ENCODE measurements at places on chromosomes 2 and 18.

DNA sequence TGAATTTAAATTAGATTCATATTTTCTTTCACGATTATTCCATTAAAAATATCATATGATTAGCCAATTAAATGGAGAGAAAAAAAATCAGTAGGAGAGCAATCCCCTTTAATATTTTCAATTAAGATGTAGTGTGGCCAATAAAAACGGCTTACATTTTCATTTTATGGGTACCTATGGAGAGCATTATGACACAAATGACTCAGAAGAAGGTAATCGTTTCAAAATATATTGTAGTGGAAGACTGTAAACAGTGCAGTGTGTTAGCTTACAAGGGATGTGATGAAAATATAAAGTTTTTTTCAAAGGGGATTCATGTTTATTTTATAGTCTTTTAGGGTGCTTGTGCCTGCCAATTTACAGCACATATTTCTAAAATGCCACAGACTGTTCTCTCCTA, 1507.4 kb upstream of the CELF4 start:
- no peak for DNase-seq

GRCh38 chr18:2997429-2997828, 15.5 kb downstream of the LPIN2 start:
- no peak for DNase-seq

GRCh38 chr2:18763338-18763737, 174.0 kb upstream of the NT5C1B start:
- no peak for DNase-seq

DNA sequence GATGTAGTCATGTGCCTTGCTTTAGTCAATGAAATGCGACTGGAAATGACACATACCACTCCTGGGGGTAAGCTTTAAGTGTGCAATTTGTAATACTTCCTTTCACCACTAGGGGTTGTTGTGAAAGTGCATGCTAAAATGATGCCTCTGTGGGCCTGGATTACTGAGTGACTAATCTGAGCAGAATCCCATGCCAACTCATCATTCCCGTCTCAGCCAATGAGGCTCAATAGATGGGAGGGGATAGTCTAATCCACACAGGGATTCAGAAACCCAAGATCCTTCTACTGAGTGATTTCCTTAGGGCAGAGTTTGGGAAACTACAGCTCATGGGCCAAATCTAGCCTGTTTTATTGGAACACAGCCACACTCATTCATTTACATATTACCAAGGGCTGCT, 54.0 kb downstream of the HRH4 start:
- no peak for DNase-seq

DNA sequence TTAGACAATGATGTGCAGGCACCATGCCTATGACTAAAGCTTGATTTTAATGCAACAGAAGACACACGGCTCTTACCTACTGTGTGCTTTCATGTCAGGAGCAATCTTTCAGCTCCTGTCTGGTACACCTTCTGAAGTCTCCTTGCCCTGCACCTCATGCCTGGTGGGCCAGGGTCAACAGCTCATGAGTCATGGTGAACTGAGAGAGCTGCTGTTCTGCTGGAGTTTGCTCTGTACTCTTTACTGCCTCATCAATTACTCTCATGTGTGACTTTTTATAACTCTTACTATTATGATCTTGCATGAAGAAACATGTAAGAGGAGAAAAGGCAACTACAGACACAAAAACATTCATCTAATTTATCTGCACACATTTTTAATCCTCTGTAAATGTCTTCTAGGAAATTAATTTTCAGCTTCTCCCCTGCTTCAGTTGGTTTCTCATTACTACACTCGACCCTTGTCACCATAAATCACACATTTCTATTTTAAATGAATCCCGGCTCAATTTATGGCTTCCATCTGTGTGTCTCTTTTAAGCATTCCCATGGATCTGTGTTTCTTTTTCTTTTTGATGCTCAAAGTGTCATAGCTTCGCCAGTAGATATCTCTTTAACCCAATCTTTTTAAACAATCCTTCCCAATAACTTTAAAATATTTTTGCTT, 9.7 kb downstream of the SERPINB7 start:
- no peak for DNase-seq

DNA sequence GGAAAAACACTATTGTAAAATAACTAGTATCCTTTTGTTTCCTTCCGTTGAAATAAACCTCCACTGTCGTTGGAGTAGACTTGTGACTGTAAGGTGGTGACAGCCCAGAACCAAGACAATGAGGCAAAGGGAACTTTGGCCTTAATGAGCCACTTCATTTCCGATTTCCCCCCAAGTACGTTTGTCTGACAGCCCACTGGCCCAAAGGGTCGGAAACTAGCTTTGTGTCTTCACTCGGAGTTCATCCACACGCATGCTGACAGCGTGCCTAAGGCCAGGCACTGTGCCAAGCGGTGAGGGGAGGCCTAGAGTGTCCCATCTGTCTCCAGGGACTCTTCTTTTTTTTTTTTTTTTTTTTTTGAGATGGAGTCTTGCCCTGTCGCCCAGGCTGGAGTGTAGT, 21.0 kb downstream of the HJURP start:
- no peak for DNase-seq

- DNase-seq: no peak
Observed at GRCh38 chr2:128371248-128371630, 52.6 kb upstream of the HS6ST1 start.

GRCh38 chr2:43788646-43789045, 14.8 kb downstream of the DYNC2LI1 start:
- no peak for DNase-seq

- DNase-seq: no peak
Observed at GRCh38 chr2:201444746-201445465, 6.4 kb downstream of the TRAK2 start.

DNA sequence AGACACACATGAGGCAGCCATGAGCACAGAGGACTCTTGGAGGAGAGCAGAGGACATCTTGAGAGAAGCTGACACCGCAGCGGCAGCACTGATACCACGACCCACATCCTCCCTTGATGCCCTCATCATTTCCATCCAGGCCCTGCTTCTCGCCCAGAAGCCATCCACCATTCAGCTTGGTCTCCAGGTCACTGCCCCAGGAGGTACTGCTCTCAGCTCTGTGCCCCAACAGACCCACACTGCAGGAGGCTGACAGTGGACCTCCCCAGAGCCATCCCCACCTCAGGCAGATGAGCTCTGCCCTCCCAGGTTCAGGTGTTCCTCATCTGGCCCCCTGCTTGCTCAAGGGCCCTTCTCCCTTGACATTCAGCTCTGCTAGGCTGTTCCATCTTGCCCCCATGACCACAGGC, 74.9 kb downstream of the ACKR3 start:
- DNase-seq: no peak

DNA sequence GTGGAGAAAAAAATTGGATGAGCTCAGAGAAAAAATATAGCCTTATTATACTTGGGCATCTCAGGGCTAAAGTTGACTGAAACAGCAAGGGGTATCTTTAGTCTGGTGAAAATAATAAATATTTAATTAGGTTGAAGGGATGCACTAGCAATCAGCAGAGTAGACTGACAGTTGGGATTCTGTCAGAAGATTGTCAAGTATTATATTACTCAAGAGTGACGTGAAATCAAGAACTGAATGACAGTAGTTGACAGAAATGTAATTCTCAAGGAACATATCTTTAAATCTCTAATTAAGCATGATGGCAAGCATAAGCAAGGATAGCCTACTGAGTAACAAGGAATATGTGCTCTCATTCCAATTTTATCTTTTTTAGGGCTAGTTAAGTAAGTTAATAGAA, 1301.1 kb downstream of the DSC3 start:
- no peak for DNase-seq

DNA sequence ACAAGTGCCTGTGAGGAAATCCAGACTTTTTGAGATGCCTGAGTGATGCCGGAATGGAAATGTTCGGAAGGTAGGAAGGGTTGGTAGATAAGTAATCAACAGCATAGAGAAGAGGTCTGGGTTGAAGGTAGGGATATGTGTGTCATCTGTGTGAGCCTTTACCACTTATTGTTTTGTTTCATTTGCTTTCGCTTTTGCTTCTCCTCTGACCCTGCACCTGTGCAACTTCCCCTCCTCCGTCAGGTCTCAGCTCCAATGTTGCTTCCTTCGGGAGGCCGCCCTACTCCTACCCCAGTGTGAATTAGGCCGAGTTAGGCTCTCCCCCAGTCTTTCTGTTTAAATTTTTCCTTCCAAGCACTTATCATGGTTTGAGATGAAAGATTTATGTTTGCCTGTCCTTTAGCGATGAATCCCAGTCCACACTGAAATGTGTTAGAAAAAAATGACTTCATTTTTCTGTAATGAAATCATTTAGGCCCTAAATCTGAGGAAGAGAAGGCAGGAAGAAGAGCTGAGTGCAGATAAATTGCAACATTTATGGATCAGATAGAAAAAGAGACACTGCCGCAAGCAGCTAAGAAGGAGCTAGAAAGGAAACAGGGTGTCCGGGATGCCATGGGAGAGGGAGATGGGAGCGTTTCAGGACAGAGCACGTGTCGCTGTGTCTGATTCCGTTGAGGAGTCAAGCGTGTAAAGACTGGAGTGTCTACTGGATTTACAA, 139.6 kb upstream of the PELI1 start:
- no peak for DNase-seq

DNA sequence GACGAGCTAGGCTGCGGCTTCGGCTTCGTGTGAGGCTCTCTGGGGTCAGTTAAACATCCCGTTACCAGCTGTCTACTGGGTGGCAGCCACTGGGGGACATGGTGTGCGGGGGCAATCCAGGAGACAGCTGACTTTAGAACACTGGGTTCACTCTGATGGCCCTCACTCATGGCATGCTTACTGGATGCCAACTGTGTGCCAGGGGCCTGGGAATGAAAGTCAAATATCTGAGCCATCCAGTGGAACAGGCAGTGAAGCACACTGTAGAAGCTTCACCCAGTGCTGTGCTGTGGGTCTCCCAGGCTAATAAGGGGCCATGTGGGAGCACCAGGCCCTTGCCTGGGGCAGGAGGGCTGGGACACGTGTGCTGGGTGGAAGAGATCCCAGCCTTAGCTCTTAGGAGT, 48.3 kb downstream of the GLI2 start:
- DNase-seq: no peak

GRCh38 chr2:127256381-127256780, 36.3 kb upstream of the CYP27C1 start:
- no peak for DNase-seq

GRCh38 chr2:155839991-155840390, 492.5 kb downstream of the NR4A2 start:
- no peak for DNase-seq

GRCh38 chr18:37327063-37327577, 238.5 kb downstream of the CELF4 start:
- DNase-seq: no peak

- DNase-seq: no peak
Observed at GRCh38 chr2:189959450-189959849, 103.1 kb downstream of the MSTN start.

DNA sequence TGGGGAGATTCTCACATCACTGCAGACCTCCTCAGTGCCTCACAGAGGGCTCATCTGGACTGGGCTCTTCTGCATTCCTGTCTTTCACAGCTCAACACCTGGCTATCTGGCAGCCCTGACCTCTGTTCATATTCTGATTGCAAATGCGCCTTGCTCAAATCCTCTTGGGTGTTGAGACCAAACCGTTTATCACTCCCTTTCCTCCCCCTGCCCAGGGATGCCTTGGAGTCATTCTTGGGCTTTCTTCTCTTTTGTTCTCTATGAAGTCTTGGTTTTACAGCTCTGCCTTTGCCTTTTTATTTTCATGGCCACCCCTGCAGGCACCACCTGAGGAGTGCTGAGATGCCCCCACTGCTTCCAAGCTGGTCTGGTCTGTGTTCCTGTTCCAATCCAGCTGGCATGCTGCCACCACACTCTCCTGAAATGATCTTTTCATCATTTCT, 26.3 kb downstream of the TUBB6 start:
- DNase-seq: no peak

DNA sequence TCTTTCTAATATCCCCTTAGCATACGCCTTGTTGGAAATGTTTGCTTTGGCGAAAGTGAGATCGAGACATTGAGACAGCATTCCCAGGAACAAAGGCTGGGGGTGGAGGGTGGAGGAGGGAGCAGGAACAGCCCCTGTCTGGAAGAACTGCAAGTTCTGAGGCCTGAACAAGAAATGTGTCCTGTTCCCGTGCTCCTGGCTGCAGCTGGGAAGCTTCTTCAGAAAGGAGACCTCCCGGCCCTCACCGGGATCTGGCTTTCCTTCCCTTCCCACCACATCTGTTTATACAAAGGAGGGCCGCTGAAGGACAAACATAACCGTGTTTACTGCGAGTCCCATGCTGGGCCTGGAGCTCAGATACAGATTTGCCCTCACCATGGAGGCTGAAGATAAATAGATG, 35.9 kb downstream of the AFF3 start:
- DNase-seq: no peak

DNA sequence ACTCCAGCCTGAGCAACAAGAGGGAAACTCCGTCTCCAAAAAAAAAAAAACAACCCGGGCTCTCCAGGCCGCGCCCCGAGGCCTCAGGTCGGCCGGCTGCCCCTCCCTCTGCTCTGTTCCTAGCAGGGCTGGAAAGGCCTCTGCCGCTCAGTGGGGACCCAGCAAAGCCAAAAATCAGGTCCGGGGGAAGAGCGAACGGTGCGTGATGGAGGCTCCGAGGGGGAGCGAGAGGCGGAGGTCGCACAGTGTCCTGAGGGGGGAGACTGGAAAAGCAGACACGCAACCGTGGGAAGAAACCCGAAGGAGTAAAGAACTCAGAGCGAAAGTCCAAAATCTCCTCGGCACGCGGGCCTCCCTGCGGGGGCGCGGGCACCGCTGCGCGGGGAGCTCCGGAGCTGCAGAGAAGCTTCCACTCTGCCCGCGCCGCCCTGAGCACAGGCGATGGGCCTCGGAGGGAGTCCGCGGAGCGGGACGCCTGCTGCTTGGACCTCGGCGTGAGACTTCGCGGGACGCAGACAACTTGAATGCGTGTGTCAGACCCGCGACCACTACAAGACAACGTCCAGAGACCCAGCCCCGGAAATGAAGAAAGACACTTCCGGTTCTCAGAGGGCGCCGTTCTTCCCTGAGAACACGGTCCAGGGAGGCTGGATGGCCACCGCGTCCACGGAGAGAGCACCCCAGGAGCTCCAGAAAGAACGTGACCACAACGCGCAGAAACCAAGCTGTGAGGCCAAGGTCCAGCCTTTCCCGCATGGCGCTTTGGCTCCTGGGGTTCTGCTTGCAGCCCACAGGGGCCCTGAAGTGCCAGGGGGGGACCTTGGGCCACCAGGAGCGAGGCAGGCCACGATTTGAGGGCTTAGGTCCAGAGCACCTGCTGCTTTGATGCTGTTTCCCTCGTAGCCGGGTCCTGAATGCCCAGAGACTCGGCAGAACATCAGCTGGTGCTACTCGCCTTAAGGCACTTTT, 219.8 kb downstream of the DPP10 start:
- no peak for DNase-seq

DNA sequence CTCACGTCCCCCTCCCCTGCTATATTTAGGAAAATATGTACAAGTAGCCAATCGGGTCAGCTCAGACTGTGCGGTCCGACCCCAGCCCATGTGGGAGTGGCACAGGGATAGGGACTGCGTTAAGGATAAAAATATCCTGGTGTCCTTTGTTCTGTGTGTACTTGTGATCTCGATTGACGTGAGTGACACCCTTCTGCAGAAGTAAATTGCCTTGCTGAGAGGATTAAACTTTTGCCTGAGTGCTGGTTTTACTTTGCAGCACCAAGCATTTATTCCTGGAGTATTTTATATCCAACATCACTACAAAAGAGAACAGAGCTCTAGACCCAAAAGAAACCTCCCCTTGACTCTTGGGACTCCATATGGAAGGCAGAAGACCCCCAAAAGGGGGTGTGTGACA, 28.0 kb upstream of the RALBP1 start:
- no peak for DNase-seq
